Subcutaneous adipose tissue (tissue), 4 donors: ENCODE measurements at places on chromosomes 4 and X. TPM values are rescaled to one million over a fixed set of nuclear protein-coding genes. Genes with fewer than 3 reads are reported as not detected.

The TRO gene
- 4.4 TPM for total RNA-seq

The SASH3 gene
- total RNA-seq: 19.9 TPM

The CLCN4 gene
- 3.1 TPM for total RNA-seq

The ABLIM2 gene
- total RNA-seq: 7.1 TPM

The C1GALT1C1 gene
- 41.8 TPM for total RNA-seq

The EVC2 gene
- total RNA-seq: 23.1 TPM

The FOXR2 gene
- not detected for total RNA-seq

The SLAIN2 gene
- 71.4 TPM for total RNA-seq

The KLHL13 gene
- 1.3 TPM for total RNA-seq

The PPP2R2C gene
- total RNA-seq: 0.49 TPM

The RBM47 gene
- total RNA-seq: 84.3 TPM

The NCAPG gene
- 1.3 TPM for total RNA-seq

The BMP3 gene
- 33.3 TPM for total RNA-seq
